ENCODE measurements at places on chromosomes 6 and 20.

DNA sequence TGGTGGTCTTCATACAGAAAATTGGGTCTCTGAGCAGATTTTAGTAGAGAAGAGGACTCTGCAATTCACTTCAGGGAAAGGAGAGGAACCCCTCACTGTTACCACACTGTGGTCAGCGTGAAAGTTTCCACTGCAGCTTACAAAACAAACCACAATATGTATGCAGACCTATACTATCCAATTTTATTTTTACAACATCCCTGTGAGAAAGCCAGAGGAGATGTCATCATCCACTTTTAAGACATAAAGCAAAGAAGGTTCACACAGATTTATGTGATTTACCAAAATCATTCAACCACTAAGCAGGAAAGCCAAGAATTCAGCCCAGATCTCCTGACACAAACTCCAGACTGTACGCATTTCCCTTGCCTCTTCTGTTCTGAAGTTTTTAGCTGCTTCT, 442.4 kb downstream of the FRK start:
- no peak for DNase-seq

- no peak for DNase-seq
Observed at GRCh38 chr6:73610444-73611275, 43.1 kb downstream of the SLC17A5 start.

GRCh38 chr20:63977739-63978276, 1.6 kb downstream of the SAMD10 start:
- DNase-seq = no peak

DNA sequence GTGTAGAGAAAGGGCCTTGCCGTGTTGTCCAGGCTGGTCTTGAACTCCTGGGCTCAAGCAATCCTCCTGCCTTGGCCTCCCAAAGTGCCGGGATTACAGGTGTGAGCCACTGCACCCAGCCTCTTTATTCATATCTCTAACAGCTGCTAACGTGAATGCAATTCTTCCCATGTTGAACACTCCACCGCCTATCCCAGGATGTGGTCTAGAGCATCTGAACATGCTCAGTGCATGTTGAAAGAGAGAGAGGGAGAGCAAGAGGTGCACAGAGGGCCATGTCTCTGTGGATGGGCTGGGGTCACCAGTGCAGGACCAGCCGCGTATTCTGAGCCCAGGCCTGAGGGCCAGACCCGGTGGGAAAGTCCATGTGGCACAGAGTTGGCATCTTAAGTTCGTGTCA, 12.8 kb downstream of the TUBB2A start:
- DNase-seq = no peak

DNA sequence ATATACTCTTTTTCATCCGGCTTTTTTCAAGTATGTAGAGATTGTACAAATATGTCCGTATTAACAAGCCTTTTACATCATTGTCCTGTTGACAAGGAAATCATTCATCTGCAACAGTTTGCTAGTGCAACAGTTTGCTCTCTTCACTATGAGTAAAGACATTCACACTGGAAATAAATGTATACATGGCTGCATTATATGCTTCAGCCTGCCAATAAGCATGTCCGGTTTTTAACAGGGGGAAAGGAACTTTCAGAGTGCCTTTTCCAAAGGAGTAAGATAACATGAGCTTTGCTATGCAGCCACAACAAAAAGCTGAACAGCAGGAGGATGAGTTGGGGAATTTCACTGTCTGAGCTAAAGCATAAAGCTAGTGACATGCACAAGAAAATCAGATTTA, 99.4 kb upstream of the ADTRP start:
- no peak for DNase-seq

GRCh38 chr20:62449951-62450691, 22.8 kb upstream of the RBBP8NL start:
- no peak for DNase-seq

GRCh38 chr20:58555078-58555765, 40.0 kb upstream of the APCDD1L start:
- DNase-seq = no peak

GRCh38 chr6:66568271-66568670, 861.2 kb upstream of the EYS start:
- DNase-seq = no peak

GRCh38 chr6:63537959-63538300, 34.4 kb upstream of the LOC128125822 start:
- no peak for DNase-seq

DNA sequence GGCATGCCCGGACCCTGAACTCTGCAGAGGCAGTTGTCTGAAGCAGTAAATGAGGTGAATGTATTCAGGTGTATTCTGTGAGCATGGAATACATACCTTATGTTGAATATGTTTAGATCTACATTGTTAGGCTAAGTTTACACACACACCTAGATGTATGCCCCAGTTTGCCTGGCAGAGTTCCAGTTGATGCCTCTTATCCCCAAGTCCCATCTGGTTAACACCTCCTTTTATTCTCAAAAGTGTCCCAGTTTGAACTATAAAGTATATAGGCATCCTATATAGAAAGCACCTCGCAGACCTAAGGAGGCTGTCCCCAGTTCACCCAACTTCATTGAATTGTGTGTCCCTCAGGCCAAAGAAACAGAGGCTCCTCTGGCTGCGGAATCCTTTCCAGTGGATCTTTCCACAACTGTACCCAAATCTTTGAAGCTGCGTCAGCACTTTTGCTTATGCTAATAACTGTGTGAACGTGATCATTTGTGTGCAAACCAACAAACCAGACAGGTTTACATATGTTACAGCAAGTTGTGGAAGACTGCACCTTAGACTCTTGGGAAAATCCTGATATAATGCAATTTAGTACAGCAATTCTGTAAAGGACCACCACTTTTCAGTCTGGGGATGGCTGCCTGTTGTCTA, 4.8 kb upstream of the DHX35 start:
- no peak for DNase-seq

DNA sequence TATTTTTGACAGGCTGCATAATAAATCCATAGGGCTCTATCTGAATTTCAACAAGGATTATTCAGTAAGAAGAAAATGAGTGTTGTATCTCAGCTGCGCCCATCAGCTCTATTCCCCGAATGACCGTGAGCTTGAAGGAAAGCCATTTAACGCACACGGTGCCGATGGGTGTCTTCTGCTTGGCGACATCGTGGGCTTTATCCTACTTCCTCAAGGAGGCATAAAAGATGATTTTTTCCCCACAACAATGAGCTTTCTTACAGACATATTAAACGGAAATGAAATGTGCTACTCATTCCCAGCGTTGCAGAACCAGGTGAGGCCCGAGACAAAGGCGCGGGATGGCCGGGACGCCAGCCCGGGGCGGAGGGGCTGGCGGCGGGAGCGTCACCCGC, 710 bp downstream of the DYNLT1 start:
- DNase-seq = no peak

- DNase-seq = no peak
Observed at GRCh38 chr6:111541026-111541681, 58.1 kb upstream of the REV3L start.

GRCh38 chr20:19743640-19743995, 14.4 kb upstream of the RIN2 start:
- DNase-seq = no peak

GRCh38 chr20:31934968-31935764, 16.7 kb downstream of the PDRG1 start:
- DNase-seq = no peak

DNA sequence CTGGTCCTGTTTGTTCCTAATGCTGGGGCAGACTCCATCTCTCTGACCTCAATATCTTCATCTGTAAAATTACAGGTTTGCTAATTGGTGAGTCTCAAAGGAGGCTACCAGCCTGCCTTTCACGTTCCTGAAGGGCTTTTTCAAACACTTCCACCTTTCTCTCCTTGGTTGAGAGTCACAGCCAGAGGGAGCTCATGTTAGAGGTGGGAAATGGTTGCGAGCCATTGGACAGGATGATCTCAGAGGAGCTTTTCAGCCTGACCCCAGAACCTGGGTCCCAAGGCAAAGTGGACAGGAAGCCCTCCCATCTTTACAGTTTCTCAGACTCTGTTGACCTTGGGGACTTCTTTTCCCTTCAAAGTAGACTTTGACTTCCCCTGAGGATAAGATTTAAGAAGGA, 37.6 kb downstream of the NDUFAF5 start:
- DNase-seq = no peak

DNA sequence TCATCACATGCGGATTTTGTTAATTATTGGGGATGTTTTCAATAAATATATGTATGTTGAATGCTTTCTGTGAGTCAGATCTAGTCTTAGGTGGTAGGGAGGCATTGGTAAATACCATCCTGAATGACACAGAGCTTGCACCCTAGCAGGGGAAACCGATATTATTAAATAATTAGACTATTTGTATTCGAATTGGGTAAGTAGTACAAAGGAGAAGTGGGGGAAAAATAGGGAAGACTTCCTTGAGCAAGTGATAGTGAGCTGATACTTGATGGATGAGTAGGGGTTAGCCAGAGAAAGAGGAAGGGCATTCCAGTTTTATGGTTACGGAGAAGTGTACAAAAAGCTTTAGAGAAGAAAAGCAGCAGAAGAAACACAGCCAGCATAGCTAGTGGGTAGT, 1.5 kb downstream of the RIOK1 start:
- no peak for DNase-seq

GRCh38 chr20:416950-417800, 9.1 kb downstream of the RBCK1 start:
- DNase-seq = no peak

DNA sequence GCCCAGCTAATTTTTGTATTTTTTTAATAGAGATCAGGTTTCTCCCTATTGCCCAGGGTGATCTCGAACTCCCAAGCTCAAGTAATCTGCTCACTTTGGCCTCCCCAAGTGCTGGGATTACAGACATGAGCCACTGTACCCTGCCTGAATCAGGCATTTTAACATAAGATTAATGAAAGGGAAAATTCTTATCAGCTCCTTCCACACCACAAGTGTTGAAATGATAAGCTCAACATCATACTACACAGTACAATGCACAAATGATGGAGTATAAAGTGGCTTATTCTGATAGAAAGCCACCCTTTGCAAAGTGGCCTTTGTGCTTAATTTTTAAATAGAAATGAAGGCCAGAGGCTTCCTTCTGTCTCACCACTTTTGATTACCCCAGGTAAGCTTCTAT, 71.3 kb upstream of the MCHR2 start:
- DNase-seq = no peak

DNA sequence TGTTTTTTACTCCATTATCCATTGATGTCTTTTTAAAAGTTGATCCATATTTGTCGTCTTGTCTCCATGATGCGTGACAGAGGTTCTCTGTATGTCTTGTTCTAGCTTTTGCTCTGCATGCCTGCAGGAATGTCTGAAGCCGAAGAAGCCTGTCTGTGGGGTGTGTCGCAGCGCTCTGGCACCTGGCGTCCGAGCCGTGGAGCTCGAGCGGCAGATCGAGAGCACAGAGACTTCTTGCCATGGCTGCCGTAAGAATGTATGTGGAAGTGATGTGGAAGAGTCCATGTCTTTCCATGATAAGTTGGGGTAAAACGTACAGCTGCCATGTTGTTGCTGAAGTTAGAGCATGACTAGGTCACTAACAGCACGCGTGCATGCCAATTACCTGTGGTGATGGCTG, 5.3 kb downstream of the RNF114 start:
- no peak for DNase-seq

- no peak for DNase-seq
Observed at GRCh38 chr6:4624726-4625125, 151.5 kb upstream of the CDYL start.

GRCh38 chr6:128857806-128858205, 25.1 kb upstream of the LAMA2 start:
- DNase-seq = no peak

GRCh38 chr20:45370571-45371160, 7.5 kb downstream of the TP53TG5 start:
- DNase-seq = no peak

DNA sequence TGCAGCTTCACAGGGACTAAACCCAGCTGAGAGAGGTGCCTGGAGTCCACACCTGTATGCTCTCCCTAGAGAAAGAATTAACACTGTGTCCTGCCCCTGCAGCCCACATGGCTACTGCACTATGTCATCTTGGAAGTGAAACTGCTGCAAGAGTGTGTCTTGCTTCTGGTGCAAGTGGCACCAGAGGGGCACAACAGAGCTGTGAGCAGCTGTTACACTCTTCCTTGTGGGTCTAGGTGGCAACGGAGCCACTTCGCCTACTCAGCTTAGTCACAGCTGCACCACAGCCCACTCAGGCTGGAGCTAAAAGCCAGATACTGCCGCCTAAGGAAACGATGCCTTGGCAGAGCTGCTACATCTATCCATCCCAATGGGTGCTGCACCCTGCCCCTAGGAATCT, 391.4 kb downstream of the COL12A1 start:
- no peak for DNase-seq

- no peak for DNase-seq
Observed at GRCh38 chr6:14765721-14766390, 480.0 kb upstream of the JARID2 start.

- DNase-seq = no peak
Observed at GRCh38 chr6:127120023-127120786, 1.7 kb downstream of the RSPO3 start.

- no peak for DNase-seq
Observed at GRCh38 chr6:15374119-15374518, 128.2 kb downstream of the JARID2 start.

DNA sequence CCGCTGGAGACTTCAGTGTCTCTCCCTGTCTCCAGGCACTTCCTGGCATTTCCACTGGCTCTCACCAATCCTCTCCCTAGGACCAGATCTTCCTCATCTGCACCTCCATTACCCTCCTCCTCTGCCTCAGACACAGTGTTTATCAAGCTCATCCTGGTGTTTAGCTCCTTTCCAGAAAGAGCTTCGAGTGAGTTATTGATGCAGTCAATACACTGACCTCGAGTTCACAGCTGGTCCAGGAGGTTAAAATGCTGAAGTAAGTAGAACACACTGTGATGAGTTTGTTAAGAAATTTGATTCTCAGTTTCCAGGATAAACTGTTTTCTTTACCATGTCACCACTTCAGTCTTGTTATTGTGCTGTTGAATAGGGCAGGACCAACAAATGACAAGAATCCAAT, 42.1 kb upstream of the ARMC2 start:
- DNase-seq = no peak

DNA sequence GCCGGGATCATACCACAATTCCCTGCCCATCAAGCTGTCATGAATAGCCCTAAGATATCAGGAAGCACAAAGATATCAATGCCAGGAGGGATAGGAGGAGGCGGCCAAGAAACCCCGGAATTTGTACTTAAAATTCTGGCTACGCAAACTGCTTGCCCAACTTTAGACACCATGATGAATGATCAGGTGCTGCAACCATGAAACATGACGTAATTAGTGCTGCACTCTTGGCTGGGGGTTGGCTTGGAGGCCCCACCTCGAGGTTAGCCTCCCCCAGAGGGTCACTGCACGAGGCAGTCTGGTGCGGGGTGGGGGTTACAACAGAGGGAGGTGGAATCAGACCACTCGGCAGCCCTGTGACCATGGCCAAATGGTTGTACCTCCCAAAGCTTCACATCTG, 8.9 kb downstream of the SIRPA start:
- no peak for DNase-seq

DNA sequence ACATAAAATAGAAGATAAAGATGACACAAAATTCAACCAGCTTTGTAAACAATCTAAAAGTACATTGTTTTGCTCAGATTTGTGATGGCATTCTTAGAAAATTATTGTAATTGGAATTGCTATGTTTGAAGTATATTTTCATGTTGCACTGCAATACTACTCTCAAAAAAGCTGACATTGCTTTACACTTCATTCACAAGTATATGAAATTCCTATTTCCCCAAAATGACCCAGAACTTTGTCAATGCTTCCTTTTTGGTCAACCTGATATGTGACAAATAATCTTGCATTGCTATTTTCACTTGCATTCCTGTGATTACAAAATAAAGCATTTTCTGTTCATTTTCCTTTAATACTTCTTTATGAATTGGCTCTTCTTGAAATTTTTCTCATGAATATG, 104.1 kb upstream of the BMP5 start:
- no peak for DNase-seq

GRCh38 chr20:37520419-37520955, 563 bp upstream of the NNAT start:
- DNase-seq = no peak

All from NCI-H1417 treated with DMSO at 0.1 percent for 48 hours (cell line).